Suppressor macrophage treated with lipopolysaccharide for 1 hour (primary cell): ENCODE measurements at places on chromosomes 1 and 21.

DNA sequence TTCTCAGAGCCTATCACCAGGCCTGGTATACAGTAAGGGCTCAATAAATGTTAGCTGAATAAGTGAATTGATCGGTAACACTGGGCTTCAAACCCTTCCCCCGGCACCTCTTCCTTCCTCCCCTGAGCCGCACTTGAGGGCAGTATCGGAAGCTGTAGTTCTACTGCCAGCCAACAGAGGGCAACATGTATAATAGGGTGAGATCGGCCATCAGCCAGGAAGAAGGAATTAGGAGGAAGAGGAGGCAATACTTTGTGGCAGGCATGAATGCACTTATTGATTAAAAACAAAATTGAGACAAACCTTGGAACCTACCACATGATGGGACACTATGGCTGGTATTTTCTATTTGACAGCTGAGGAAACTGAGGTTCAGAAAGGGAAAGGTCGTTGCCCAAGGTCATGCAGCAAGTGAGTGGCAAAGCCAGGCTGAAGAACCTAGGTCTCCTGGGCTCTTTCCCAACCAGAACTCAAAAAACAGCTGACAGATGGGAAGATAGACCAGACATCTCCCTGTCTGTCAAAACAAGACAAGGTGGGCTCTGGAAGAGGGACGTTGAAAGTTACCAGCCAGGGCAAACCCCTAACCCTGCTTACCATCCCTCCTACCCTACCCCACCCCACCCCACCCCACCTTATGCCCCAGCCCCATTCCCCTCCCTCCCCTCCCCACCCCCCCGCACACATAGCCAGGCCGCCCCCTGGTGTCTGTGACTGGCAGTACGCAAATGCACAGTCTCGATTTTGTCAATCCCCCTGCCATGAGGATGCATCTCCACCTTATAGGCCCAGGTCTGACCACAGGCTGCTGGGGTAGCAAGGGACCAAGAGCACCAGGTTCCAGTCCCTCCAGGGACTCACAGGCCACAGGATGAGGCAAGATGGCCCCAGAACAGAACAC lies 107.3 kb upstream of the RUNX3 start:
- DNase-seq = peak; percentile 84

DNA sequence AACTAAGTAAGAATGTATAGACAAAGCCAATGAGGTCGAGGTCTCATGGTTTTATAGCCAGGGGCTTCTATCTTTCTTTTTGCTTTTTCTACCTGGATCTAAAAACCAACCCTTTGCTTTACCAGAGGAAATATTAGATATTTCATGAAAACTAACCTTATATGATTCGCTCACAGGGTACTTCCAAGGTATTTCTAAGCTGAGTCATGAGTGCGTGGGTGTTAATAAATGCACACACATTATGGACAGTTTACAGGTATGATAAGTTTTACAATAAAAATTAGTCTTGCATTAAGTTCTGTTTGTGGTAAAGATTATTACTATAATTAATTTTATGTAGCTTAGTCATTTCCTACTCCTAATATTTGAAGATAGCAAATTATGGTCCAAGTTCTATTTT lies 217.2 kb downstream of the CHRM3 start:
- no peak for DNase-seq

GRCh38 chr1:213186168-213186567 lies 135.1 kb downstream of the RPS6KC1 start:
- DNase-seq = no peak

- DNase-seq = no peak
These were observed 233.5 kb downstream of the OMA1 start for GRCh38 chr1:58312971-58313563.

DNA sequence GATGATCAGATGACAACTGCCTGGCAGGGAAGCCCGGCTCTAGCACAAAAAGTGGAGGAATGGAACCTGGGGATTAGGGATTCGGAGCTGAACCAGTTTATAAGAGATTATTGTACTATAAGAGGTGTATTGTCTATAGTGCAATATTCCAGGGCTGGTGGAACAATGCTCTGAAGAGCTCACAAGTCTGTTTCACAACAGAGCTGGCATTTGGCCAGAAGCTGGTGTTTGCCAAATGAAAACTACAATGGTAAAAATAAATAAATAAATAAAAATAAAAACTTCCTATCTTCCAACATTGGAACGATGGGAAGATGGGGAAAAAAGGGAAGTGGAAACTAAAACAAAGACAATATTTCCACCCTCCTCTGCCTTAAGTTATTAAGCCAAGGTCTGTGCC lies 73.5 kb downstream of the CHODL start:
- no peak for DNase-seq

GRCh38 chr1:53765657-53766056 lies 26.7 kb upstream of the GLIS1 start:
- DNase-seq = peak; percentile 46

DNA sequence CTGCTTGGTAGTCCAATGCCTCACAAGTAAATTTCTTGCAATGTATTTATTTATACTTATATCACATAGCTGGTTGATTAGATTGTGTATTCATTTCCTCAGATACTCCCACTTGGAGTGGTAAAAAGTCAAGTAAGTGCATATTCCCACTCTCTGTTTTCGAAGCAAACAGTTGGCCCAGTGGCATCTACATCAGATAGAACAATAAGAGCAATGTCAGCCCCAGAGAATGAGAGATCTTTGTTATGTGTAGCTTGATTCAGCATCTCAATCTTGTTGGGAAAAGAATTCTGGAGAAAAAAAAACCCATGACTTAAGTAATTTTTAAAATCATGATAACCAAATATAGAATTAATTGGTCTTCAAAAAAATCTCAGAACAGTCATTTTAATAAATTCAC lies 25.5 kb downstream of the RGL1 start:
- DNase-seq = no peak

DNA sequence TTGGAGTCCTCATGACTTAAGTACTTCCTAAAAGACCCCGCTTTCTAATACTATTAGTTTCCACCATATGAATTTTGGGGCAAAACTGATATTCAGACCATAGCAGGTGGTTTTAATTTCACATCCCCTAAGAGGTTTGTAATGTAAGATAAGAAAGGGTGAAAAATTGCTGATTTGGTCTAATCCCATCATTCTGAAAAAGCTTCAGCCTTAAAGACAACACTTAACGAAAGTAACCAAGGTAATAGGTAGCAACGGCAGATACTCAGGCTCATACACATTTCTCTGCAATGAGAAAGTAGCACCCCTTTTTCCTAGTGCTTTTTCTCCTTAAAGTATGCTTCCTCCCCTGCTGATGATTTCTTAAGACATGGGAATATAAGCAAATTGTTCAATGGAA lies 376.9 kb upstream of the LYPLAL1 start:
- no peak for DNase-seq
